ENCODE measurements at places on chromosomes 13 and 19.

DNA sequence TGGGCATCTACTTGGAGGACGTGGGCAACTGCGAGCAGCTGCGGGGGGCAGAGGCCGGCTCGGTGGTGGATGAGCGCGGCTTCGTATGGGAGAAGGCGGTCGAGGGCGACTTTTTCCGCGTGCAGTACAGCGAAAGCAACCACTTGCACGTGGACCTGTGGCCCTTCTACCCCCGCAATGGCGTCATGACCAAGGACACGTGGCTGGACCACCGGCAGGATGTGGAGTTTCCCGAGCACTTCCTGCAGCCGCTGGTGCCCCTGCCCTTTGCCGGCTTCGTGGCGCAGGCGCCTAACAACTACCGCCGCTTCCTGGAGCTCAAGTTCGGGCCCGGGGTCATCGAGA is 10.3 kb upstream of the STRN4 start:
- DNase-seq = no peak

- DNase-seq = no peak
These were observed 51.1 kb downstream of the FAM216B start for GRCh38 chr13:42832341-42833096.

DNA sequence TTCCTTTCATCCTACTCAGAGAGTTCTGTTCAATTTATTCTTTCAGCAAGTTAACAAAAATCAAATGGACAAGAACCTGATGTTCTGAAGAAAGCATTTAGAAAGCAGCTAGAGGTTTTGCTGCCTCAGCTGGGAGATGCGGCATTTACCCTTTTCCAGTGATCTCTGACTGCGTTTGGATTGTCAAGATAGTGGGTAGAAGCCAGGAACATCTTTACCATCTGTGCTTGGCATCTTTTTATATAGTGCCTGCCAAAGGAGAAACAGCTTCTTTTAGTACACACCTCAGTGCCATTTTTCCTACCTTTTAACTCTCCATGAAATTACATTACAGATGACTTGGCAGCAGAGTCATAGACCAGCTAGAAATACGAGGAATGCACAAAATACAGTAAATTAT is 680.8 kb downstream of the SLITRK1 start:
- DNase-seq = no peak

- peak; percentile 8 for DNase-seq
These were observed 53.9 kb upstream of the GAS6 start for GRCh38 chr13:113917594-113918371.

DNA sequence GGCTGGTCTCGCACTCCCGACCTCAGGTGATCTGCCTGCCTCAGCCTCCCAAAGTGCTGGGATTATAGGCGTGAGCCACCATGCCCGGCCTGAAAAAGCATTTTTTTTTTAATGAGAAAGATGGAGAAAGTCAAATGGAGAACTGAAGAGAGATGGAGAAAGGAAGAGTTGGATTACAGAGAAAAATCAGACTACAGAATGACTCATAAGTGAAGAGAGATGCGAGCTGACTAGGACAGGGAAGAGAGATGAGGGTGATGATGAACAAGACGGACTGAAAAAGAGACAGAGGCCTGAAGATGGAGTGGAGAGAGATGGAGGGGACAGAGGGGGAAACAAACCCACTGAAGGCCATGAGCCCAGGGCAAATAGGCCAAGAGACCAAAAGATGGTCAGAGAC is 1.5 kb downstream of the DHX34 start:
- DNase-seq = no peak

DNA sequence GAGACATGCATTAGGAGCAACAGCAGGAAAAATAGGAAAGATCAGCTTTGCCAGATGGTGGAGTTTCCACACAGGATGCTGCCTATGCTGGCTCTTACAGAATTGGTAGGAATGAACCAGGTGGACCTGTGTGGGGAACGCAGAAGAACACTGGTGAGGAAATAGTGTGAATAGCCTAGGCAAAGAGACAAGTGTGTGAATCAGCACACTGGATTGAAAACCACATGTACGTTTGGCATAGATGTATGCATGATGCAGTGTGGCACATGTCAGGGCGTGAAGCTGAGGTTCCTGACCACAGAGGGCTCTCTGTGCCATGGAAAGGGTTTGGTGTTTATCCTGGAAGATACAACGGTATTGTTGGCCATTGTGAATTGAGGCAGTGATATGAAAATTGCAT is 156.5 kb upstream of the SLC10A2 start:
- no peak for DNase-seq

DNA sequence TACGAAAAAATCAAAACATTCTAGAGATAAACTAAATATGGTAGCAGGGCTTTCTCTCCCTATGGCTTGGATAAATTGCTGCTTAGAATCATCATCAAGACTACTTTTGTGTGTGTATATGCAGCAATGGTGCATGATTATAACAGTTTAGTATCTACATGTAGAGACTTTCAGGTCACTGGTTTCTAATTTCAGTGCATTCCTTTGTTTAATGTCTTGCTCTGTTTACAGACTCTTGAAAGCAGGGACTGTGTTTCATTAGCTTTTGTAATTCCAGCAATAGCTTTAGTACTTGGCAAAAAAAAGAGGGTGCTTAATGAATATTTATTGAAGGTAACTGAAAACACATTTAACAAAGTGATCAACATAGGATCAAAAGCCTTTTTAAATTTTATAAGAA is 420.7 kb downstream of the PCDH9 start:
- no peak for DNase-seq

GRCh38 chr13:35892837-35893814 is 238.1 kb downstream of the DCLK1 start:
- DNase-seq = no peak

GRCh38 chr13:78177306-78177705 is 258.7 kb upstream of the EDNRB start:
- no peak for DNase-seq

DNA sequence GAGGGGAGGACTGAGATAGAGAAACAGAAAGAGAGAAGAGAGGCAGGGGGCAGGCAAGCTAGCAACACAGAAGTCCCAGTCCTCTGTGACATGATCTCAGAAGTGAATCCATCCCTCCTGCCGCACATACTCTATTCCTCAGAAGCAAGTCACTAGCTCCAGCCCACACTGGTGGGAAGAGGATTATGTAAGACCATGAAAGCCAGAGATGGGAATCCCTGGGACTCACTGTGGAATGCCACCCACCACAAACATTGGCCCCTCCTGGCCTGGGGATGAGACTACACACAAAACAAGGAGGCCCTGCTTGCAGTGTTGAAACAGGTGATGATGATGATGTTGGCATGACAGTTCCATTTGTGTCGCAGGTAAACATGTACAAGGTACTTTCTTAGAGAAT is 419.9 kb downstream of the IRS2 start:
- no peak for DNase-seq

GRCh38 chr13:44244288-44244687 is 129.3 kb upstream of the SERP2 start:
- DNase-seq = no peak

- no peak for DNase-seq
These were observed 112.8 kb downstream of the CRYL1 start for GRCh38 chr13:20412691-20413355.

DNA sequence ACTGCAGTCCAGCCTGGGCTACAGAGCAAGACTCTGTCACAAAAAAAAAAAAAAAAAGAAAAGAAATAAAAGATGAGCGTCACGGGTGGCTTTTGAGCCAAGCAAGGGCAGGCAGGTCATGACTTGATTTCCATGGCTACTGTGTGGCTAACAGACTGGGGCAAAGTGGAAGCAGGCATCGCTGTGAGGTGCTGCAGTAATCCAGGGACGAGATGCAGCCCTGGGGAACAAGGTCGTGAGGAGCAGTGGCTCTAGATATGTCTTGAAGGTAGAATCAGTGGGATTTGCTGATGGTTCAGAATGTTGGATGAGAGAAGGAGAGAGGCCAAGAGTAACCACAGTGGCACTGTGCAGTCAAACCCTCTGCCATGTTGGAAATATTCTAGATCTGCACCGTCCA is 14.2 kb downstream of the HAS1 start:
- DNase-seq = no peak

GRCh38 chr13:74158028-74158427 is 23.8 kb upstream of the KLF12 start:
- no peak for DNase-seq

DNA sequence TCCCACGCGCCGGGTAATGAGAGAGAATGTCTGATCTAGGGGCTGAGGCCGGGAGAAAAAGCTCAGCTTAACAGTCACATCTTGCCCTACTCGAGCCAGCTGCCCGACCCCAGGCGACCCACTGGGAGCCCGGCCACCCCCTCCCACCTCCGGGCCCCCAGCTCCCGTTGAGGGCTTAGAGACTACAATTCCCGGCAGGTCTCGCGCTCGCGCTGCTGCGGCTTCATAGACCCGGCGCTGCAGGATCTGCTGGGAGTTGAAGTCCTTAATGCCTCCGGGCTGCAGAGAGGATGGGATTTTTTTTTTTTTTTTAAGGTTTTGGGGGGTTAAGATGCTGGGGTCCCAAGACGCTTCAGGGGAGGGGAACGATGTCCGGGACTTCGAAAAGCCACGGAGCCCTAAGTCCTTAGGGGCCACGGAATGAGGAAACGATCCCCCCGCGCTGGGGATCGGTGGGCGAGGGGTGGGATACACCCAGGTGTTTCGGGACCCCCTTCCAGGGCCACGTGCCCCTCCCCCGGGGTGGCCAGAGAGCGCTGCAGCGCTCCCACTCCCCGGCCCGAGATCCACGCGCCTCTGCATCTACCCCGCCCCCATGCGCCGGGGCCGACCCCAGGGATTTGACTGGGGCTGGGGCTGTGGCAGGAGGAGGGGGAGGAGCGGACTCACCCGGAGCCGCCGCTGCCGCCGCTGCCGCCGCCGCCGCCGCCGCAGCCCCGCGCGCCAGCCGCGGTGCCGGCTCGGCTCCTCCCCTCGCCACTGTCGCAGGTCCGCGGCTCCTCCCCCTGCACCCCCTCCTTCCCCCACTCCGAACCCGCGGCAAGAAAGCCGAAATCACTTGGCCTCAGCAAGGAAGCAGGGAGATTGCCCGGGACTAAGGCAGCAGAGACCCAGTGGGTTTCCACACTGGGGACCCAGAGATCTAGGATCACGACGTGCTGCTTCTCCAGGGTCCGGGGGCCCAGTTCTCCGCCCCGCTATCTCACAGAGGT is at the start of gene SYT3:
Gene SYT3, minus strand, starts transcription at position 761 of the 992 bp plus-strand sequence. CDS start 2,470 bp downstream, outside the sequence.
- peak; percentile 83 for DNase-seq

GRCh38 chr19:40612831-40613689 is 11.9 kb downstream of the LTBP4 start:
- DNase-seq = no peak
